Progenitor cell of endocrine pancreas (in vitro differentiated cells): ENCODE measurements at places on chromosomes 5 and 9. TPM values are rescaled to one million over a fixed set of nuclear protein-coding genes. Genes with fewer than 3 reads are reported as not detected.

- no peak for DNase-seq
These were observed 22.5 kb downstream of the SEC61B start for GRCh38 chr9:99244344-99245260.

The CDH6 gene
- 132 and 173 TPM in 2 replicates for total RNA-seq

The TXNDC8 gene
- total RNA-seq, result not detected in 2 replicates

The TMEM252 gene
- not detected in 2 replicates for total RNA-seq

DNA sequence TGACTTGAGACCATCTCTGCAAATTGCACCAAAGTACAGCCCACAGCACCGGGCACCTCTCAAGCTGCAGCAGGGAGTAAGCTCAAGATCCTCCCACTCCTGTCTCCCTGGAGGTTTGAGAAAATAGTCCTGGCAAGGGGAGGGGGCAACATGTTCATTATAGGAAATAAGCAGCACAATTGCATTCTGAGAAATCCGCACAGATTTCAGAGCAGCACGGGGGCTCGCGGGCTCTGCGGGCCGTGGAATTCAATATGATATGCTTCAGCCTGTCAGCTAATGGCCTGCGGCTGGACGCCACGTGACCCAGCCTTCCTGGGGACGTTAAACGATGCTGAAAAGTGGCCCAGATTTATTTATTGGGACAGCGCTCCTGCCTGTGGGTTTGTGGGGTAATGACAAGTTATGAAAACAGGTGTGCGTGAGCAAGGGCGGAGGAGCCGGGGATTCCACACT, 156.4 kb downstream of the DAB2IP start:
- DNase-seq, result no peak

The TAS2R1 gene
- total RNA-seq, result 0.22 TPM in 1 of 2 replicates, not detected in the other

DNA sequence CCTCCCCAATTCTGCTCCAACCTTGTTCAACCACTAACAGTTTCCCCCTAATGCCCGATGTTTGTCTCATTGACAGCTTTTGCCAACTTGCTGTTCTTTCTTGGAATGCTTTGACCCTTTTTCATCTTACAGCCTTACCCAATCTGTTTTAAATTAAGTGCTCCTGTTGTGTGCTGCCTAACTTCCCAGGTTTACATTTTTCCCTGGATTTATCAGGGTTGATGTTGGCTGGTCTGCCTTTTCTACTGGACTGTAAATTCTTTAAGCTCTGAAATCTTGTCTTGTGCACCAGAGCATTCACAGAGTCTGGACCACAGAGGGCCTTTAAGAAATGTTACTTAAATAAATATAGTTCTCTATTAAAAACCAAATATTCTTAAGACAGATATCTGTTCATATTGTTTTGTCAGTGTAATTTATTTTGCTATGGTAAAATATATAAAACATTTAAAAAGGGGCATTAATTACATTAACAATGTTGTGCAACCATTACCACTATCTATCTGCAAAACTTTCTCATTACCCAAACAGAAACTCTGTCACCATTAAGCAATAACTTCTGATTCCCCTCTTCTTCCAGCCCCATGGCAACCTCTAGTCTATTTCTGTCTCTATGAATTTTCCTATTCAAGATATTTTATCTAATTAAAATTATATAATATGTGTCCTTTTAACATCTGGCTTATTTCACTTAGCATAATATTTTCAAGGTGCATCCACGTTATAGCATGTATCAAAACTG, 73.0 kb downstream of the OSTF1 start:
- DNase-seq, result no peak

The TLR4 gene
- total RNA-seq, result not detected in 2 replicates

The DMRT3 gene
- 0.34 and 0.53 TPM in 2 replicates for total RNA-seq

GRCh38 chr9:137074657-137075274, 2.6 kb upstream of the UAP1L1 start:
- DNase-seq, result no peak

DNA sequence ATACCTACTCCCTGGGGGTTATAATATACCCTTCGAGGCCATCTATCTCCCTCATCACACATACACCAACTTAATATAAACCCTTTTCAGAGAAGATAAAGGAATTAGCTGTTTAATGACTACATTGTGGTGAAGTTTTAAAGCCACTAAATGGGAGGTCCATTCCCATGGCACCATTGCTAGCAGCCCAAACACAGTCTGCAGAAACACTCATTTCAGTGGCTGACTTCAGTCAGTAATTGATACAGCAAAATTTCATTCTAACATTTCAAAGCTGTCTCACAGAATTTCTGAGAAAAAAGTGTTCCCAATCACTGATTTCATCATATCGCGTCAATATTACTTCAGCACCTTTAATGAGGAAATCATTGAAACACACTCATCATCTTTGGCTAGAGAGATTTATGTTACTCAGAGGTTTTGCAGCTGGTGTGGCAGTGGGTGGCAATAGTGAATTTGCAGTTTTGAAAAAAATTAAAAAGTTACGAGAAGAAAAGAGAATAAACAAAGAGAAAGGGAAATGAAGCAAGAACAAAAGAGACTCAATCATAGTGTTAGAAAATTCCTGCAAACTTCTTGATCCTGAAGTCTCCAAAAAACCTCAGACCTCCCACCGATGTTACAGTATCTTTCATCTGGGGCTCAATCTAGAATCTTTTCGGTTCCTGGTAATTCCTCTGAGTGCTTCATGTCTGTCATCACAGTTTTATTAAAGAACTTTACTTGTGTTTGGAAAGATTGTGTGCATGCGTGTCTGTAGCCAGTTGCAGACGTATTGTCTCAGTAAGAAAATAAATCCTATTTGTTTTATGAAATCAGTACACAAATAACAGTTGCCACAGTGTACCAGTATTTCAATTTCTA, 105.0 kb downstream of the ERCC6L2 start:
- DNase-seq, result no peak

GRCh38 chr9:129432297-129433154, 188.4 kb downstream of the C9orf50 start:
- DNase-seq, result no peak

- no peak for DNase-seq
These were observed 61.1 kb downstream of the FRMD3 start for GRCh38 chr9:83477120-83477519.

- DNase-seq, result no peak
These were observed 93.3 kb downstream of the TLE1 start for GRCh38 chr9:81595887-81596543.

GRCh38 chr5:34656001-34656699, at the start of gene RAI14:
Gene RAI14 (plus strand): TSS chr5:34656328. CDS start chr5:34686920, 30,592 bp downstream.
- DNase-seq, result peak; percentile 67

- DNase-seq, result no peak
These were observed 20.4 kb upstream of the IER5L start for GRCh38 chr9:129198319-129199043.
